ENCODE measurements at places on chromosomes 4 and X.

GRCh38 chr4:20203508-20203907 is 48.2 kb upstream of the SLIT2 start:
- DNase-seq, result no peak

GRCh38 chr4:38891051-38891983 is 23.7 kb downstream of the FAM114A1 start:
- DNase-seq, result no peak

- no peak for DNase-seq
Measured at GRCh38 chrX:122622795-122623194, 561.3 kb upstream of the GRIA3 start.

GRCh38 chr4:177119021-177119471 is 190.6 kb upstream of the NEIL3 start:
- DNase-seq, result no peak

- no peak for DNase-seq
Measured at GRCh38 chrX:110383414-110383813, 24.8 kb downstream of the RTL9 start.

DNA sequence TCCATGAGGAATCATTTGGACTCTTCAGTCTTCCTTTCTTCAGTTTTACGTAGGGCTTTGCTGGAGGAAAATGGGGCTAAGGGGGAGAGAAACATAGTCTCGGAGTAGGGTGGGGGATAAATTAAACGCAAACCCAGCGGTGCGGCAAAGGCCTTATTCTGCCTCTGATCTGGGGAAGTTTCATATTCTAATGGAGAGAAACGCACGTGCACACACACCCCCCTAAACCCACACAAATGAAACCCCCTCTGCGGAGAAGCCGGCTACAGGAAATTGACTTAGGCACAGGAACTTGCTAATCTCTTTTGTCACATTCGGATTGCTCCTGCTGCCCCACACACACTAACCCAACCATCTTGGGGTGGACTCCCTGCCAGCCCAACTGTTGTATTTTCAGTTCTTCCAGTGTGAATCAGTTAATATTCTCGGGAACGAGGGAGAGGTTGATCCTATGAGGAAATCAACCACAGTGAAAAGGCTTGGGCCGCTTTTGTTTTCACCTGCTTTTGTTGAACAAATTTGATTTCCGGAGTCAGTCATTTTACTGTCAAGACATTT is at the start of gene RHOH:
TSS of gene RHOH (plus strand) at position 308 of the 558 bp plus-strand sequence. CDS start 46,356 bp downstream, outside the sequence.
- DNase-seq, result no peak

- no peak for DNase-seq
Measured at GRCh38 chr4:52833941-52834525, 28.1 kb upstream of the RASL11B start.

DNA sequence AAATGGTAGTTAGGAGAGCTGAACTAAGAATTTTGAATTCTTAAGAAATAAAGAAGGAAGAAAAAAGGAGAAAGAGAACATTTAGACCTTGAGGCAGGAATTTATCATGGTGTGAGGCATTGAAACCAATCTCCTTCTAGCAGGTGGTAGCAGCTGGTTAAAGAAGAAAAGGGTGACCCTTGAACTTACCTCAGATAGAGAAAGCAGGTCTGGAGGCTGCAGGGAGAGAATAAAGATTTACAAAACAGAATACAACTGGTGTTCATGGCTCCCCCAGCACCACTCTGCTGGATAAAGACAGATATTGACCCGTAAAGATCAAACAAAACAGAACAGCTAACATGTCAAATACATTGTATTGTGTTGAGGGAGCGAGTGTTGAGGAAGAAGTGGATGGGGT is 56.0 kb downstream of the NCAPG start:
- DNase-seq, result no peak

- DNase-seq, result no peak
Measured at GRCh38 chr4:105192474-105192873, 45.8 kb downstream of the TET2 start.

DNA sequence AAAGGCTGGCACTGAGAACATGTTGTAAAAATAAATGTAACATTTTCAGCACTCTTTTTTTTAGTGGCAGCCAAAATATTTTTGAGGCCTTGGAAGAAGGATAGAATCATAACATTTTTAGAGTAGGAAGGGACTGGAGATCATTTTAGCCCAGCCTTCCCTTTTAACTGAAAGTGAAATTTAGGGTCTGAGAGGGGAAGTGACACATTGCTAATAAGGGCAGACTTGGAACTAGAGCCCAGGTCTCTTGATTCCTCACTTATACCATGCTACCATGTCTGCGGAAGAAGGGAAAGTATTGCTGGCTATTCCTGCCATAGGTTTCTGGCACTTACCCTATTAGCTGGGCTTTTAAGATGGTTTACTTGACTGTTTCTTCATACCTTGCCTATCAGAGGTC is 4.8 kb downstream of the WDR44 start:
- DNase-seq, result no peak

DNA sequence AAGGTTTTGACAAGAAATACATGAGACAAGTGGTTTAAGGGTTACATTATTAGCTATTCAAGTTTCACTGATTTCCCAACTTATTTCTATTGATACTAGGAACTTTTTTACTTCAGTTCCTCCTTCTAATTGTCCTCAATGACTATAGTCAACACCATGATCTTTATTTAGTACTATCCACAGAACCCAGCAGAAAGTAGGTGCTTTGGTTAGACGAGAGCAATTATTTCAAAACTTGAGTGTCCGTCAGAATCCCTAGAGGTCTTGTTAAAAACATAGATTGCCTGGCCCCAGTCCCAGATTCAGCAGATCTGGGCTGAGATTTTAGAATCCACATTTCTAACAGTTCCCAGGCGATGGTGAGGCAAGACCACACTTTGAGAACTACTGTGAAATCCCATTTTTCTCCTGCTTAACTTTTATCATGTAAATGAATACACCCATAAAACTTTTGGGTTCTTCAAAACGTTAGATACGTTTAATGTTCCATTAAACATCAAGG is 17.9 kb downstream of the EXOC1 start:
- DNase-seq, result no peak

GRCh38 chrX:139297638-139298037 is 232.9 kb upstream of the F9 start:
- DNase-seq, result no peak

- no peak for DNase-seq
Measured at GRCh38 chrX:120408168-120408567, 46.3 kb downstream of the ATP1B4 start.

- no peak for DNase-seq
Measured at GRCh38 chr4:150973626-150974251, 41.3 kb downstream of the LRBA start.

GRCh38 chrX:1610736-1611135 is 4.1 kb upstream of the ASMT start:
- DNase-seq, result no peak

- no peak for DNase-seq
Measured at GRCh38 chrX:77731821-77732419, 54.1 kb downstream of the ATRX start.

DNA sequence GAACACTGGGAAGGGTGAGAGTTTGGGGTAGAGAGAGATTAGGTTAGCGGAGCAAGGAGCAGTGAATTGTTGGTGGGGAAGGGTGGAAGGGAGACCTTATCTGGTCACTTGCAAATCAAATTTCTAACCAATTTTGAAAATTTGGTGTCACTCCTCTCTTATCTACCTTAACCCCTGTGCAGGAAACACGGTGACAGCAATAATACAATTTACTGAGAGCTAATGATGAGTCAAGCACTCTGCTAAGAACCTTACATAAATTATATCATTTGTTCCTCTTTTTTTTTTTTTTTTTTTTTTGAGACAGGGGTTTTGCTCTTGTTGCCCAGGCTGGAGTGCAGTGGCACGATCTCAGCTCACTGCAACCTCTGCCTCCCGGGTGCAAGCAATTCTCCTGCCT is 116.4 kb downstream of the C4orf51 start:
- DNase-seq, result no peak

- DNase-seq, result no peak
Measured at GRCh38 chr4:57344296-57344695, 234.1 kb upstream of the IGFBP7 start.

- no peak for DNase-seq
Measured at GRCh38 chr4:123297836-123298235, 98.8 kb upstream of the SPRY1 start.

All from hematopoietic multipotent progenitor cell treated with erythropoietin and hydrocortisone succinate and interleukin-3 and kit ligand, for 15 days (in vitro differentiated cells).